ENCODE measurements at places on chromosomes 11 and 22.

DNA sequence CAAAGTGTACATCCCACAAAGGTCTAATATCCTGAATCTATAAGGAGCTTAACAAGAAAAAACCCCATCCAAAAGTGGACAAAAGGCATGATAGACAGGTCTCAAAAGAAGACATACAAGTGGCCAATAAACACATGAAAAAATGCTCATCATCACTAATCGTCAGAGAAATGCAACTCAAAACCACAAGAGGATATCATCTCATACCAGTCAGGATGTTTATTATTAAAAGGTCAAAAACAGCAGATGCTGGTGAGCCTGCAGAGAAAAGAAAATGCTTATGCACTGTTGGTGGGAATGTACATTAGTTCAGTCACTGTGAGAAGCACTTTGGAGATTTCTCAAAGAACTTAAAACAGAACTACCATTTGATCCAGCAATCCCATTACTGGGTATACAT lies 12.7 kb downstream of the LGALS12 start:
- peak; percentile 84 for DNase-seq

DNA sequence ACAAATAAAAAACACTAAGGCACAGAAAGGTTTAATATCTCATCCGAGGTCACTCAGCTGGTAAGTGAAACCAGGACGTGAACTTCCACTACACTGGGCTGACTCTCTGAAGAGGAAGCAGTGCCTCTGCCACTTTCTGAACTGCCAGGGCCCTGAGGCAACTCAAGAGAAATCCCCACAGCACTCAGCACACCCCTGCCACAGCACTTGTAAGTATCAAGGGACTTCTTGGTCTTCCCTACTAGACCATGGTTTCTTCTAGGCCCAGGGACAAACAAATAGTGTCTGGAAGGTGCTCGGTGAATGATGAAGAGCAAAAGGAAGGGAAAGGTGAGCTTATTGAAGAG lies 49.7 kb downstream of the RPL27A start:
- DNase-seq = no peak

DNA sequence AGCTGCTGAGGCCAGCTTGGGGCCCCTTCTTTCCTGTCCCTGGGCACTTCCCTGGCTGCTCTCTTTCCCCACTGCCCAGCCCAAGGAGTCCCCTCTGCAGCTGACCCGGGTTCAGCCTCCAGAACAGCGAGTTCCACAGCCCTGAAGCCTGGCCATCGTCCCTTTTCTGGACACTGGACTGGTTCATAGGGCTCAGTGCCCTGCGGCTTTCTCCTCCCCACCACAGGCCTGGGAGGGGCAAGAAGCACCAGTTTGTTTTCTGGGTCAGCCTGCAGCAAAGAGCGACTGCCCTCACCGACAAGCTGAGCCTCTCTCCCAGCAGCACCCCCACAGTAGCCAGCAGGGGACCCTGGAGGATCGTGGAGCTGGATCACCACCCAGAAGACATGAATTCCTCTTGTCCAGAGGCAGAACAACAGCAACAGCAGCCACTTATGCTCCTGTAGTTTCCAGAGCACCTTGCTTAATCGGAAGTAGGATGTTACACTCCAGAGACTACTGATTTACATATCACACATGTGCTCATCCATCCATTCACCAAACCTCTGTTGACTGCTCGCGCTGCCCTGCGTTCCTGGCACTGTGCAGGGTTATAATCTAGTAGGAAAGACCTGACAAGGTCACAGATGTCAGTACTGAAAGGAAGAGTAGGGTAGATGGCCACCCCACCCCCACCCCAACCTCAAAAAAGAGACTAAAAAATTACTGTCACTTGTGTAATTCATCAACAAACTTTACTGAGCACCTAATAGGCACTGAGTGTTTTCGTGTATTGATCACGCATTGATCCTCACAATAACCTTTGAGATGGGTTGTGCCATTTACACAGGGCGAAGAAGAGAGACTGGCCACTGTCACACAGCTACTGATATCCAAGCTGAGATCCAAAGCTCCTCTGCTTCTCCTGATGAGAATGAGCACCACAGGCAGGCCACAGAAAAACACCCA lies 13.0 kb upstream of the CXCR5 start:
- DNase-seq = no peak

GRCh38 chr22:49613511-49614270 lies 214.0 kb downstream of the BRD1 start:
- no peak for DNase-seq

DNA sequence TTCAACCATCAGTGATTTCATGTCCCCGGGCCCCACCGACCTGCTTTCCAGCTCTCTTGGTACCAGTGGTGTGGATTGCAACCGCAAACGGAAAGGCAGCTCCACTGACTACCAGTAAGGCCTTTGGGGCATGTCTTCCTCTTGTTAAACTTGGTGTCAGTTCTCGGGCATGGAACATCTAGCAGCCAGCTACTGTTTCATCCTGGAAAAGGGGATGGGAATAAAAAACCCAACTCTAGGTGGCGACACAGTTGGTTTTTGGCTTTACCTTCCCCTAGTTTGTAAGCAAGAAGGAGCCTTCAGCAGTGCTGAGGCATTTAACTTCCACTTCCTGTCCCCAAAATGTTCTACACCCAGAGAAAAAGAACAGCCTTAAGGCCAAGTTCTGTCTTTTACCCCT lies 76.7 kb downstream of the BMAL1 start:
- no peak for DNase-seq

- DNase-seq = no peak
Observed at GRCh38 chr11:44072757-44073658, 6.9 kb downstream of the ACCS start.

DNA sequence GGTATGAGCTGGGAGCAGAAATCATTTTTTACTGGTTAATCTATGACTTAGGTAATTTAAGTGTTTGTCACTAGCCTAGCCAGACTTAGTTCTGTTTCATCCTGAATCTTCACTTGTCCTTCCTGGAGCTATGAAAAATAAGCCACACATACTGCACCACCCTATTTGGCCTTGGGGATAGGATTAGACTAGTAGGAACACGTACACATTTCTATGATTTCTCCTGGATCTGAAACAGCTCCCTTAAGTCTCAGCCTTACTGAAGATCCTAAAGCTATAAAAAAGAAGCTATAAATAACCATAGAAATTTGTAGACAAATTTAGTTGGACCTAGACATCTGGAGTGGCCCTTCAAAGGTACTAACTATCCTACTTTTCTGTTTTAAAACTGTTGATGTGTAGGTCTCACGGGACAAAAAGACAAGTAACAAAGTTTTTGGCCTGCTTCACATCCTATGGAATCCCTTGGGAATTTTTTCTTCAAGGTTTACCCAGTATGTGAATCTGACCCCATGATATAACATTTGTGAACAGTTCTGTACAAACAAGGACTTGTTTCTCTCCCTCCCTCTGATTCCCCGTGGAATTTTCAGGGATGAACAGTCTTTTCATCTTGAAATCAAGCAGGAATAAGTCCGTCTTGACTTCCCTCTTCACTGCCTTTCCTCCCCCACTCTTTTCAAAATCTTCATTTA lies 275.0 kb downstream of the FAM76B start:
- no peak for DNase-seq

DNA sequence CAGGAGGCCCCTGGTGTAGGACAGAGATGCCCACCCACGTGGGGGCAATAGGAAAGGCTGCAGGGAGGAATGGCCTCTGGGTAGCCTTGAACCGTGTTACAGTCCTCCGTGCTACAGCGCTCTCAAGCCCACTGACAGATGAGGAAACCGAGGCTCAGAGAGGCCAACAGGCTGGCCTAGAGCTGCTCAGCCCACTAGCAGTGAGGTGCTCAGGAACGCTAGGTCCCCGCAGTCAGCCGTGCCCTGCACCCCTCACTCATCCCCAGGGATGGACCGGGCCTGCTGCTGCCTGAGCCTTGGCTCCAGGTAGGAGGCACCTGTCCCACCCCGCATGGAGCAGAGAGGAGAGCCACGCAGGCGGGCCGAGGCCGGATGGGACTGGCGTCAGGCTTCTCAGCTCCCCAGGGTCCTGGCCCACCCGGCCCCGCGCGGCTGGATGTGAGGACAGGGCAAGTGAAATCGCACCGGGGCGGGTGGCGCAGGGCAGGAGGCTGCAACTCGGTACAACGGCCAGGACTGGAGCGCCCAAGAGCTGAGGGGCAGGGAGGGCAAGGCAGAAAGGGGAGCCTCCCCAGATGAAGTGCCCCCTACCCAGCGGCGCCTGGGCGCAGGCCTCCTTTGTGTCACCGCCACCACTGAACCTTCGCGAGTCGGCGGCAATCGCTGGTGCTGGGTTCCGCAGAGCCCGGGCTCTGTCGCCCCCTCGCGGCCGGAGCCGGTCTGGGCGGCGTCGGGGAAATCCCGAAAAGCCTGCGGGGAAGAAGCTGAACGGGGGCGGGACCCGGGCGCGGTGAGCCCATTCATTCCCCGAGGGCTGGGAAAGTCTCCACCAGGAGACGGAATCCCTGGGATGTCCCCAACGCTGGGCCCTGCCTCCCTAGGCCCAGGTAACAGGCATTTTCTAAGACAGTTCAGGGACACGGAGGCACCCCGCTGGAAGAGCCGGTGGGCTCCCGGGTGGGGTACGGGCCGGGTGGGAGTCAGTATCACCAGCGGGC lies 8.4 kb upstream of the SLC2A11 start:
- DNase-seq = peak; percentile 67

GRCh38 chr11:74444173-74444826 lies 23.0 kb downstream of the KCNE3 start:
- no peak for DNase-seq

DNA sequence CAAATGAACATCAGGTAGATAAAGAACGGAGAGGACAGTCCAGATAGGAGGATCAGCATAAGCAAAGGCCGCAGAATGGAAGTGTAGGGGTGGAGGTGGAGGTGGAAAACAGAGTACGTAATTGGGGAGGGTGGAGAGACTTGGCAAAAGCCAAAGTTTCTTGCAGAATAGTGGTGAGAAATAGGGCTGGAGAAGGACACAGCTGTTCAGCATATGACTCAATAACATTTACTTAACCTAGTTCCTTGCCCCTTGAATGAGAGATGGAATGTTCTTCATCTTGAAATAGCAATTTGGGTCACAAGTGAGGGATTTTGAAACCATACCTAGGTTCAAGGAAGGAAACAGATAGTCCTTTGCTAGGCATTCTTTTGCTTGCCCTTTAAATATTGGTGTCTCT lies 235.9 kb upstream of the ARHGAP20 start:
- DNase-seq = peak; percentile 46

GRCh38 chr22:23452231-23453010 lies 127.7 kb downstream of the IGLL1 start:
- DNase-seq = no peak

GRCh38 chr11:8914661-8915018 lies 3.7 kb downstream of the AKIP1 start:
- DNase-seq = no peak

GRCh38 chr22:32606181-32606580 lies 131.6 kb downstream of the FBXO7 start:
- DNase-seq = no peak

GRCh38 chr11:68990995-68991780 lies 10.4 kb upstream of the MRGPRD start:
- no peak for DNase-seq

DNA sequence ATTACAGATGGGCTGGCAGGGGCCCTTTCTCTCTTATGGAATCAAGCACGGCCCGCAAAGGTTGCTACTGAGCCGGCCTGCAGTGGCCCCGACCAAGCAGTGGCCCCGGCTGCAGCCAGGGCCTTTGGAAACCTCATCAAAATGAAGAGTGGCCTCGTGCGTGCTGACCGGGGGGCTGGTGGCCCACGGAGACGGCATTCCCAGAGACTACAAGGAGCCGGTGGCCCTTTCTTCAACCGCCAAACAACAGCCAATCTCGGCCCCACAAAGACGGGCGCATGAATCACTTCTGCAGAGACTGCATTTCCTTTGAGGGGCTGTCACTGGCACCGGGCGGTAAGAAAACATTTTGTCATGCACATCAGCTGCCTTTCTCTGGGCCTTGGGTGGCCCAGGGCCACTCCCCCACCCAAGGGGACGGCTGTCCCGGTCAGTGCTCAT lies 43.1 kb upstream of the FGF3 start:
- no peak for DNase-seq

- DNase-seq = no peak
Observed at GRCh38 chr22:35102663-35103062, 36.7 kb downstream of the ISX start.

DNA sequence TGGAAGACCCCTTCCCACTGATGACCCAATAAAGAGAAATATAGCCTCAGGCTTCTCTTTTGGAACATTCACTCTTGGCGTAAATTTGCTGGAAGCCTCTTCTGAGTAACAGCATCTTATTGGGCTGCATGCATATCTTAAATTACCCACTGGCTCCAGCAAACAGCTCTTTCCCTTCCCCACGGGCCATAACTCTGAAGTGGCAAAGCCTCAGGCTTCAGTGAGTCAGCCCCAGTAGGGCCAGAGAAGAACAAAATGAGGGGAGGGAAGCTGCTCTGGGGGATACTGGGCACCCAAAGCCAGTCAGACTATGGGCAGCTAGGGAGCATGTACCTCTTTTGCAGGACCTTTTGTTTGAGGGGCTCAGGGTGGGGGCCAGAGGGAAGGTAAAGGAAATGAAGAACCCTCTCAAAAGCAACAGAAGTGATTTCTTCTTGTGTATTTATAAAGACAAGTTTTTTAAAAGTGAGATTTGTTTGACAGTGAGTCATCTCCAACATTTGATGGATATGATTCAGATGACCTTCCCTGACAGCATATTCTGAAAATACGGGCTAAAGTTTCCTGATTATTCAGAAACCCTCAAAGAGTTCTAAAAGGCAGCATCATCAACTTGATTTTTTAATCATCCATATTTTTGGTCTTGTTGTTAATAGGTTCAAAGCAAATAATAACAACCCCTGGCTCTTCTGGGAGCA lies 203.4 kb downstream of the KIF18A start:
- peak; percentile 82 for DNase-seq

- DNase-seq = no peak
Observed at GRCh38 chr11:79374727-79375126, 66.1 kb downstream of the TENM4 start.

- DNase-seq = no peak
Observed at GRCh38 chr11:118872403-118872821, 11.3 kb upstream of the CXCR5 start.

DNA sequence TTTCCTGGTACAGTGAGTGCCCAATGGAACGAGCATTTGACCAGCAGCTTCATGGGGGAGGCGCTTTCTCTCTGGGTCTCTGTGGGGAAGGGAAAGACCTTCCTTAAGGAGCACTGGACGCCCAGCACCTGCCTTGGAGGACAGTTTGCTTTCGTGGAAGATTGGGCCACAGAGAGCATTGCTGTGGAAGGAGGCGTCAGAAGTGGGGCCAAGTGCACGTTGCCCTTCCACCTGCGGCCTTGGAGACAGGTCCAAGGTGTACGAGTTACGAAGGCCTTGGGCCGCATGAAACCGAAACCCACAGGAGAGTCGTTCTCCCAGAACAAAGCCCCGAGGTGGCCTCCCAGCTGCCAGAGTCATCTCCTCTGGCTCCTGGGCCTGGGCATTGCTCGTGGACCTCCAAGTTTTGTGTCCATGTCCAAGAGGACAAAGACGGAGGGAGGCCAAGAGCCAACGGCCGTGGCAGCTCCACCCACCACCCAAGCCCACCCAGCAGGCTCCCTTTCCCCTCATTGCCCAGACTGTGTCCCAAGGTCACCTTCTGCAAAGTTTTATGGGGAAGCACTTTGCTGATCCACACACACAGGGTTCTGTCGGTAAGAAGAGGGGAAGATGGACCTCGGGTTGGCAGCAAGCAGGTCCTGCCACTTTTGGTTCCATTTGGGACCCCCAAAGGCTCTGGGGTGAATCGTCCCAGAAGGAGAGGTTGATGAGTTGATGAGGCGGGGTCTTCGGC lies 5.8 kb upstream of the NLRP6 start:
- no peak for DNase-seq

All from astrocyte of the spinal cord (primary cell).